ENCODE measurements at places on chromosomes 1 and 21.

- no peak for DNase-seq
These were observed 66.4 kb downstream of the LRRC8D start for GRCh38 chr1:89887270-89887669.

DNA sequence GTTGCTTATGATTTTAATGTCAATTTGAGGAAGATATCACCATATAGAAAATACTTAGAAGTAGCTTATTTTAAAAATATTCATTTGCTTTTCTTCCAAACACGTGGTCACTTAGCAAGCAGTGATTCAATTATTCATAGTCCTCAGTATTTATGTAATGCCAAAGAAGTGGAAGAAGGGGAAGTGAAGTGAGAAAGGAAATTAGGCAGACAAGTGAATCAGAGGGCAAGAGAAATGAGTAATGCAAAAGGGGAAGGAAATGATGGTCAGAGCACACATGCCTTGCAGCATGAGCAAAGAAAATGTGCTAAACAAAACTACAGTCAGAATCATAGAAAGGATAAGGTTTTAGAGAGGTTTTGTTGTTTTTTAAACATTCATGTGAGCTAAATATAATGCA is 31.8 kb downstream of the SDCCAG8 start:
- DNase-seq: no peak

DNA sequence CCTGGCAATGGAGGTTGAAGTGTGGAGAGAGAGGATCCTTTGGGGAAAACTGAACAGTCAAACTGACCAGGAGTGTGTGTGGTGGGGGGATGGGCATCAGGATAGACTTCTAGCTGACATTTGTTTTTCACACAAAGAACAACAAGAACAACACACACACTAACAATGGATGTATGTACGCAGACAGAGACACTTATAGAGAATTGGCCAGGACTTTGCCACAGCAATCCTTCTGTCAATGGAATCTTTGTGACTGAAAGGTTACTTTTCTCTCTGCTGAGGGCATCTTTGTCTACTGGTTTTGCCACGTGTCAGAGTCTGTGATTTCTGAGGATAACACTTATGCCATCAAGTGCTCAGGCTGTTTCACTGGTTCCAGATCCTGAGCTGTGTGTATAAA is 12.4 kb upstream of the FCGR2A start:
- no peak for DNase-seq

DNA sequence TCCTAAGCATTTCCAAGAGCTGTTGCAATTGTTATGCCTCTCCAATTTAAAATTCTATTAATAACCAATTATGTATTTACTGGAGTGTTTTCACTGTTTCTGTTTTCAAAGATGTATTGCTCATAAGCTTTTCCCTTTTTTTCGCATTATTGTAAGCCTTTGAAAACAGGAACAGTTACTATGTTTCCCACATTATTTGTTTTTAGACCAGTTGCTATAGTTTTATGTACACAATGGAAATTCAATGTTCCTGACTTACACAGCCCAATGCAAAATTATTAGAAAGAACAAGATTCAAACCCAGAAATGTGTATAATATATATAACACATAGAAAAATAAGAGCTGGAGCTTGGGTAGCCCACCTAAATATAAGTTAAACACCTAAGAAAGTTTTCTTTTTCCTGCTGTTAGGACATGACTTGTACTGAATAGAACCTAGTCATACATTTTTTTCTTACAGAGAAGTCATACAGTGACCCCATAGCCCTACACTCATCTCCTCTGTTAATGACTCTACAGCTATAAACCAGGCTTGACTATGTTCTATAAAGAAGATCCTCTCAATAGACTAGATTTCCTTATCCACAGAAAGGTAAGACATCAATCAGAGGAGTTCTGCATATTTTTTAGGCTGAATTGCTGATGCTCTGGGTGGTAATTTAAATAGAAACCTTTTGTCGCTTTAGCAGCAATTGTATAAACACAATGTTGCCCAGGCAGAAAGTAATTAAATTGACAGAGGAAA is 299.6 kb downstream of the USH2A start:
- DNase-seq: no peak

GRCh38 chr1:66446261-66447001 is 87.5 kb upstream of the SGIP1 start:
- DNase-seq: peak; percentile 6

DNA sequence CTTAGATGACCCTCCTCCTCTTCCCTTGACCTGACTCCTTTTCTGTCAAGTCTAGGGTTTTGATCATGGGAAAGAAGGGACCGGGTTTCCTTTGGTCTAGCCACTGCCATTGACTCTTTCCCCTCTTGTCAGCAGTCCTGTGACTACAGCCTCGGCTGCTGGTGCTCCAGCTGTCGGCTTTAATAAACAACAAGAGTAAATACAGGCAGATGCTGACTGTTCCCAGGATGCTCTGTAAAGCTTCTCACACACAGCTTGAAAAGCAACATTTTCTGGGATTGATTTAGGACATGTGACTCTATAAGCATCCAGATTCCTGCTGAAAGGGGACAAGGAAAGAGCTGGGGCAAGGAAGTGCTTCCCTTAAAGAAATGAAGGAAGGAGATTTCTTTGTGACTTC is 53.5 kb upstream of the CTTNBP2NL start:
- DNase-seq: no peak

DNA sequence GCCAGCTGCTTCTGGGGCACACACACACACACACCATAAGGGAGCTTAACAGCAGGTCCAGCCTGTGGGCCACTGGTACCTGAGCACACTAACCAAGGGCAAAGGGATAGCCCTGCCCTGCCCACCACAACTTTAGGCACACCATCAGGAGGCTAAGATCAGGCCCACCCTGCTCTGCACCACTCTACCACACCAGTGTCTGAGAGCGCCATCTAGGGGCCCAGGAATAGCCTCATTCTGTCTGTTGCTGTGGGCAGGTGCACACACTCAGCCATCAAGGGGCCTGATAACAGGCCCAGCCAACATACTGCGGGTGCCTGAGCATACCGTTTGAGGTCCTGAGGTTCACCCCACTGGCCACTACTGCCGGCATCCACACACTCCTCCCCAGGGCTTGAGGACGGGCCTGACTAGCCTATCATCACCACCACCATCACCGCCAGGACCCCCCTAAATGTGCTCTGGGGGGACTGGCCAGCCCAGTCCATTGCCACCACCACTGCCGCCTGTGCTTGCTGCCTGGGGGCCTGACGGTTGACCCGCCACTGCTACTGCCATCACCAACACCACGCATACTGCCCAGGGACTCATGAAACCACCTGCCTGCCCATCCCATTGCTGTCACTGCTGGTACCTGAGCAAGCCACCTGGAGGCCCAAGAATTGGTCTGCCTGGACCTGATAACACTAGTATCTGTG is 31.3 kb downstream of the NSL1 start:
- no peak for DNase-seq

DNA sequence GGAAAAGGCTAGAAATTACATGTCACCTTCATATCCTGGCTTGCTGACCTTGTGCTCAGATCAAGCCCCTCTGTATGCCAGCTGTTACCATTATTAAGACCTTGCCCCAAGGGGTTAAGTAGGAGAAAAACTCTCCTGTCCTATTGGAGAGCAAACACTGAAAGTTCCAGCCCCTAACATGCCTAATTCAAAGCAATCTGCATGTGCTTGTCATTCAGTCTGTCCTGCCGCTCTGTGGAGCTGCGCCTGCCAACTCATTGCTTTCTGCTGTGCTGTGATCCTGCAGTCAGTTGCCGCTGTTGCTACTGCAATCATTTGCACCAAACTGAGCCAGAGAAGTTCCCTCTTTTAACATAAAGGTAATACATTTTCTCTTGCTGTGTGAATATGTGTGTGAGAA is 113.4 kb downstream of the DISP1 start:
- no peak for DNase-seq

DNA sequence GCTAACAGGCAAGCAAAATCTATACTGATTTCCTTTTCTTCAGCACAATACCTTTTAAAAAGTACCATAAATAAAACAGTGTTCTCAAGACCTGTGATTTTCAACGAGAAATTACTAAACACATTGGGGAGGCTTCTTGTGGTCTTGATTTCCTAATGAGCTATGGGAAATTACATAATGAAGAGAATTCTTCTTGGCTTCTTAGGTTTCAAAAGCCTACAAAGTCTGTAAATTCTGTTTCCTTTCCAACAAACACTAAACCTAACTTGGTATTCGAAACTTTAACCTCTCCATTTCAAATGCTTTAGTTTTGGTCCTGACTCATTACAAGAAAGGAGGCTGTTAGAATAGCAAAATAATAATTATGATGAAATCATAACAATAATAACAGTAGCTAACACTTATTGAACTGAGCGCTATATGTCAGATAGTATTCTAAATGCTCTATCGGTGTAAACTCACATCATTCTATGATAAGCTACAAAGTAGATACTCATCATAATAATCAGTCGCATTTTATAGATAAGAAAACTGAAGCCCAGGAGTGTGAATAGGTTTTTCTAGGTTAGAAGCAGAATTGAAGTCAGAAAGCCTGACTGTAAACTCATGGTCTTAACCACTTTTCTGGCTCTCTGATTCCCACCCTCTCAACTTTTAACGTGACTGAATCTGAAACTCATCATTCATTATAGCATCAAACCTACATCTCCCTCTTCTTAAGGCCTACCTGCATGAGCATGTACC is 486.7 kb downstream of the SMYD3 start:
- DNase-seq: no peak

DNA sequence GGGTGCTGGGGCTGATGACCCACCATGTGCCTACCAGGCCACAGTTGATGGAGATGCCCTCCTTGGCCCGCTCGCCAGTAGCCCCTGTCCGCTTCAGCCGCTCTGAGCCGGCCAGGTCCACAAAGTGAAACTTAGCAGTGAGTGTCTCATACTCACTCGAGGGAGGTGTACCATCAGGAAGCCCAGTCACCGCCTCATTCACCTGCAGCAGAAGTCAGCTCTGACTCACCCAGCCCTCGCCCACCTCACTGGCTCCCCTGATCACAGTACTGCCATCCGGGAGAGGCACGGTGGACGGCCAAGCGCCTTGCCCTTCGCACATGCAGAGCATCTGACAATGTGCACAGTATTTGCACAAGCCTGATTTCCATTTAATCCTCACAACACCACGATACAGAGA is 18.8 kb downstream of the KIF21B start:
- no peak for DNase-seq

- DNase-seq: no peak
These were observed 124.8 kb upstream of the EDN2 start for GRCh38 chr1:41609166-41609883.

DNA sequence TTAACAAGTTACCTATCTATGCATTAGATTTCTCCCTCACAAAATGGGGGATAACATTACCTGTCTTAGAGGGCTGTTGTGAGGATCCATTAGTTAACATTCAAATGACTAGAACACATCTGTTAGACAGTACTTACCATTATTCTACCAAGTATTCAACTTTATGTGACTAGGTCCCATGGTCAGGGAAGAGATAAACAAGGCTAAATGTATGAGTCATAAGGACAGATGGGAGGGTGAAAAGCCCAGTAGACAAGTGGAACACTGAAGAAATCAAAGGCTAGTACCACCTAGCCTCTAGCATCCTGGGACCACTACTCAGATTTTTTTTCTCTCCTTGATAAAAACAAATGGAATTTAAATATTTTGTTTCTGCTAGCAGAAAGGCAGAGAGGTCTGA is 9.0 kb upstream of the VHLL start:
- no peak for DNase-seq

DNA sequence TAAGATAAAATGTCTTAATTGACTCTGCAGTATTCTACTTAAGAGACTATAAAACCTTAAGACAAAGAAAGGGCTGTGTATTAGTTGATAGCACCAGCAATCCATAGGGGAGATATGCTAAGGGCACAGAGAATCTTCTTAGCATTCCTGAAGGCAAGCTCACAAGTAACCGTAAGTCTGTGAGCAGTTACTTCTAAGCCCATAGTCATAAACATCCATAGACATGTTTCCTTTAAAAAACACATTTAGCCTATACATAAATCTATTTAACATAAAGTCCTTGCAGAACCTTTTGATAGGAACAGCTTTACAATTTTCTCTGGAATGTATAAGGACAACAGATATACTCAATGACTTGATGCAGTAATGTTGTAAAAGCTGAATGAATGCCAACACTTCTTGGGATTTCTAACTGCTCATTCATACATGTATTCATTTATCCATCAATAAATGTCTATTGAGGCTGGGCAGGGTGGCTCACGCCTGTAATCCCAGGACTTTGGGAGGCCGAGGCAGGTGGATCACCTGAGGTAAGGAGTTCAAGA is 6.3 kb upstream of the ERRFI1 start:
- DNase-seq: no peak

GRCh38 chr1:53328009-53328461 is at the start of gene LRP8:
TSS of gene LRP8 (minus strand) at chr1:53328070. CDS start at chr1:53327912, 158 bp downstream.
- DNase-seq: peak; percentile 74

GRCh38 chr1:235624721-235625333 is 24.8 kb downstream of the GNG4 start:
- no peak for DNase-seq

- DNase-seq: no peak
These were observed 19.4 kb downstream of the KIAA2013 start for GRCh38 chr1:11906870-11907269.

Measured in activated CD4-positive, CD25-positive, alpha-beta regulatory T cell (primary cell).